Myocyte (in vitro differentiated cells): ENCODE measurements at places on chromosomes 2 and 18. TPM values are rescaled to one million over a fixed set of nuclear protein-coding genes. Genes with fewer than 3 reads are reported as not detected.

The RFTN2 gene
- total RNA-seq, result 6.2 and 6.8 TPM in 2 replicates

The RNF125 gene
- total RNA-seq, result 1.7 and 2.9 TPM in 2 replicates

The SP140 gene
- 0.42 and 0.80 TPM in 2 replicates for total RNA-seq

The THOC1 gene
- 34.8 and 36.4 TPM in 2 replicates for total RNA-seq
